ENCODE measurements at places on chromosomes 16 and 17. TPM values are rescaled to one million over a fixed set of nuclear protein-coding genes. Genes with fewer than 3 reads are reported as not detected.

DNA sequence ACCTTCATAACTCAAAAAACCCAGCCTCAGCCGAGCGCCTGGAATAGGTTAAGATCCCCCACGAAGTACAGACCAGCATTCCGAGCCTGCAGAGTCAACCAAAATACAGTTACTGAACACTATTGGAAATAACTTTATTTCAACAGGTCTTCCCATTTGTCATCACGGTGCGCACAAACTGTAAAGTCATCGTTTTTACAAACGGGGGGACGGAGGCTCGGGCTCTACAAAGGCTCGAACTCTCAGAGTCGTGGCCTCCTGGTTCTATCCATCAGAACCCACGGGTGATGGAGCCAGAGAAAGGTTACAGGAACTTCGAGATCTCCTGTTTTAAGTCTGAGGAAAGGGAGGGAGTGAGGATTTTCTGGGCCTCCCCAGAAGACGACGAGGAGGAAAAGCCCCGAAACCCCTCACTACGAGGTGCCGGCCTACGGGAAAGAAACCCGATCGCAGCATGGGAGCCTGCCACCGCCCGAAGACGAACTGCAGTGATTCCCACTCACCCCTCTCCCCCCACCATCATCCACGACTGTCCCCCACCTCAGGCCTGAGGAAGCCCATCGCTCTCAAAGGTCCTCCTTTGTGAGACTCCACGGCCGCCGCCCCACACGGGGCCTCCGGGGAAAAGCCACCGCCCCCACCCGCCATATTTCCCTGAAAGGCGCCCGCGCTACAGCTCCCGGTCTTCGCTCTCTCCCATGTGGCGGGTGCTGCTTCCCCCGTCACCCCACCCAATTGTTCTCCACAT is 917 bp downstream of the YWHAE start:
- no peak for DNase-seq

- no peak for DNase-seq
These were observed 33.4 kb upstream of the ARL4D start for GRCh38 chr17:43365356-43365755.

- no peak for DNase-seq
These were observed 1.3 kb downstream of the SLC26A11 start for GRCh38 chr17:80221351-80222105.

- no peak for DNase-seq
These were observed 86.8 kb upstream of the SOX9 start for GRCh38 chr17:72034000-72034399.

- DNase-seq = no peak
These were observed 207.4 kb upstream of the WSB1 start for GRCh38 chr17:27086526-27086925.

- DNase-seq = no peak
These were observed 9.1 kb downstream of the NAGPA start for GRCh38 chr16:5024632-5025031.

- no peak for DNase-seq
These were observed 951 bp upstream of the GPRC5C start for GRCh38 chr17:74430706-74431567.

DNA sequence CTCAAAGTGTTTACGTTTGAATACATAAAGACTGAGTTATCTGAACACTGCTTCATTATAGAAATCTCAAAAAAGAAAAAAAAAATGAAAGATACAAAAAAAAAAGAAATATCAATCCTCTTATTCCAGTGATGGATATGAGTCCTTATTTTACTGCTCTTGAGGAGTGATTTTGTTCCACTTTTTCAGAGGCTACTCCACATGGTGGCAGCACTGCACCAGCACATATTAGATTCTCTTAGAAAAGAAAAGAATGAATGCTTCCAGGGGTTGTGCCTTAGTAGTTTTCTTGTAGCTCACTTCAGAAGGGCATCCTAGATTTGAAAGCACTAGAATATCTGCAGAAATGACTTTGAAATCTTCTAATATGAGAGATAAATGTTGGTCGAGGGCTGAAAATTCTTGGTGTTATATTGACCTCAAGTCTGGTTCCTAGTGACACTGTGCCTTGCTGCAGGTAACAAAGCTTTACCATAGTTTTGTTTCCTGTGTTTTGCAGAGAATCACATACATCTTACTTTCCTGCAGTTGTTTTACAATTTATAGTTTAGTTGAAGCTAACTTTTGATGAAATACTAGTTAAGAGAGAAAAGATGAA is 25.9 kb downstream of the AP2B1 start:
- DNase-seq = peak; percentile 5

DNA sequence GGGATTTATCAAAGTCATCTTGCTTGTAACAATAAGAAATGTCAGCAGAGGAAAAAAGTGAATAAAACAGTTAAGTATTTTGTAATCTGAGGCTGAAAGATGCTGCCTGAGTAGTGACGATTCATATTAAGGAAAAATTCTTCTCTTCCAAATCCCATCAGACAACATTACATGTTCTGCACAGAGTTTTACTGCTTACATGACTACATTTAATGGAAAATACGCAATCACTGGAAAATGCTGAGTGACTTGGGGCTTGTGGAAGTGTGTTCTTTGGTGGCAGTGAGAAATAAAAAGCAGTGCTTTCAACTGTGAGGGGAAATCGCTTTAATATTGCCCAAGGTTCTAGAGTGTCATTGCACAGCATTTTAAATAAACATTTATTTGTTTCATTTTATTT is 1025.2 kb upstream of the GOT2 start:
- DNase-seq = no peak

The OTOP2 gene
- total RNA-seq = not detected

- no peak for DNase-seq
These were observed 4.4 kb downstream of the MAP3K3 start for GRCh38 chr17:63626551-63627180.
